ENCODE measurements at places on chromosomes 3 and 15. TPM values are rescaled to one million over a fixed set of nuclear protein-coding genes. Genes with fewer than 3 reads are reported as not detected.
A peak's percentile ranks its signal among the peaks of the same experiment; 100 is the strongest.

Gene TRAT1
- 164 TPM for total RNA-seq

Gene STAC
- not detected for total RNA-seq

Gene GOLGA8H
- not detected for total RNA-seq

Gene ATP13A3
- 57.6 TPM for total RNA-seq

Gene LRRC15
- total RNA-seq: not detected

Gene EPM2AIP1
- total RNA-seq: 47.0 TPM

DNA sequence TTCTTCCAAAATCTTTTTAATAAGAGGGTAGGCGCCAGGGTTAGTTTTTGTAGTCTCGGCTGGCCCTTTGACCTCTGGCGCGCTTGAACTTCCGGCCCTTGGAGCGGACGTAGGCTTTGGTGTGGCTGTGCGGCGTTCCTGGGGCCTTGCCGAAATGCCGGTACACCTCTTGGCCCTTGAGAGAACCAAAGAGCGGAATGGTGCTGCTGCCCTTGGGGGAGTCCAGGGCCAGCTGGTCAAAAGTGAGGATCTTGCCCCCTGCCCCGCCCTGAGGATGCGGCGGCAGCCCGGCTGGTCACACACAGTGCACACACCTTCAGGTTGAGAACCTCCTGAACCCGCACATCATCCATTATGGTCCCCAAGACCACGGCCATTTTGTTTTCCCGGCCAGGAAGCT is 20.0 kb upstream of the CHRNB4 start:
- H3K36me3 ChIP-seq: no peaks in the 10 kb centered on the region
- DNase-seq: no peak
- no peaks in the 10 kb centered on the region for H3K27me3 ChIP-seq
- no peak overlapping the region for H3K27ac ChIP-seq
- H3K4me1 ChIP-seq: no peaks in the 10 kb centered on the region

DNA sequence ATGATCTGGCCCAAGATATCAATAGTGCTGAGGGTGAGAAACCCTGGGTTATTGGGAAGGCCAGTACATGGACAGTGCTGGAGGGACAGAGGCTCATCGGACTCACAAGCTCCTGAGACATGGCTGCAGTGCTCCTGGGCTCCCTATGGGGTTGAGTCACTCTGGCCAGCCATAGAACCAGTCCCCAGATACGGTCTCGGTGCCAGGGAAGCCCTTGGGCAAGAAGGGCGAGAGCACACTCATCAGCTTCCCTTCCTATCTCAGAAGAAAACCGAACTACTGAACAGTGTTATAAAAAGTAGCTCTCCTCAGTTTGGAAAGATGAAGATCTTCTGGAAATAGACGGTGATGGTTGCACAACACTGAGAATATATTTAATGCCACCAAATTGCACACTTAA is 34.4 kb downstream of the POC1A start:
- no peaks in the 10 kb centered on the region for H3K4me1 ChIP-seq
- no peak overlapping the region for H3K4me3 ChIP-seq
- H3K36me3 ChIP-seq: no peaks in the 10 kb centered on the region

DNA sequence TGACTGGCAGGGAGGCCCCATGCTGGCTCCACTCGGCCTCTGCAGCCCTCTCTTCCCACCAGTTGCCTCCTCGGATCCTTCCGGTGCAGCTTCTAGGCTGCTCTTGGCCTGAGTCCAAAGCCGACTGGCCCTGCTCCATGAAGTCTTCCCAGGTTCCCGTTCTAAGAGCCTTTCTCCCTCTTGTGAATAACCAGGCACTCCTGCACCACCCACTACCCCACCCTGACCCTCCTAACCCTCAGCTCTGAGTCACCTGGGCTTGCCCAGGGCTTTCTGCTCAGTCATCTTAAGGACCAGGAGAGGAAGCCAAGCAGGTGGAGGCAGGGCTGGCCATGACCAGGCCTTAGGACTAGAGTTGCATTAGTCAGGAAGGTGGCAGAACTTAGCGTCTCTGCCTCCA is 28.1 kb upstream of the CNBP start:
- H3K36me3 ChIP-seq: no peaks in the 10 kb centered on the region
- H3K4me3 ChIP-seq: no peak overlapping the region
- H3K4me1 ChIP-seq: no peaks in the 10 kb centered on the region
- no peaks in the 10 kb centered on the region for H3K27me3 ChIP-seq
- H3K27ac ChIP-seq: no peak overlapping the region

- no peaks in the 10 kb centered on the region for H3K36me3 ChIP-seq
- no peak for DNase-seq
- peaks cover 7% of the 10 kb centered on the region for H3K27me3 ChIP-seq
- no peak overlapping the region for H3K27ac ChIP-seq
Observed at GRCh38 chr15:66842710-66843441, 140.8 kb downstream of the SMAD6 start.

- no peaks in the 10 kb centered on the region for H3K27me3 ChIP-seq
- no peak overlapping the region for H3K4me3 ChIP-seq
- H3K4me1 ChIP-seq: no peaks in the 10 kb centered on the region
- no peak overlapping the region for H3K27ac ChIP-seq
Observed at GRCh38 chr15:47741082-47741481, 23.8 kb downstream of the SEMA6D start.

- H3K27ac ChIP-seq: no peak overlapping the region
- DNase-seq: no peak
- no peak overlapping the region for H3K4me3 ChIP-seq
- H3K4me1 ChIP-seq: no peaks in the 10 kb centered on the region
- H3K36me3 ChIP-seq: no peaks in the 10 kb centered on the region
Observed at GRCh38 chr15:52765785-52766184, 24.4 kb downstream of the ONECUT1 start.

GRCh38 chr15:81038975-81039607 is 38.4 kb downstream of the TLNRD1 start:
- no peak for DNase-seq
- H3K27ac ChIP-seq: no peak overlapping the region
- H3K36me3 ChIP-seq: no peaks in the 10 kb centered on the region
- H3K4me1 ChIP-seq: peaks cover 9% of the 10 kb centered on the region

GRCh38 chr15:68695061-68695595 is 116.3 kb downstream of the CORO2B start:
- no peak overlapping the region for H3K4me3 ChIP-seq
- H3K36me3 ChIP-seq: no peaks in the 10 kb centered on the region
- DNase-seq: no peak
- no peak overlapping the region for H3K27ac ChIP-seq
- no peaks in the 10 kb centered on the region for H3K27me3 ChIP-seq

- peaks cover 41% of the 10 kb centered on the region for H3K4me1 ChIP-seq
- no peaks in the 10 kb centered on the region for H3K36me3 ChIP-seq
- peak; percentile 9 for DNase-seq
Observed at GRCh38 chr3:194397757-194398312, 1.2 kb downstream of the GP5 start.

DNA sequence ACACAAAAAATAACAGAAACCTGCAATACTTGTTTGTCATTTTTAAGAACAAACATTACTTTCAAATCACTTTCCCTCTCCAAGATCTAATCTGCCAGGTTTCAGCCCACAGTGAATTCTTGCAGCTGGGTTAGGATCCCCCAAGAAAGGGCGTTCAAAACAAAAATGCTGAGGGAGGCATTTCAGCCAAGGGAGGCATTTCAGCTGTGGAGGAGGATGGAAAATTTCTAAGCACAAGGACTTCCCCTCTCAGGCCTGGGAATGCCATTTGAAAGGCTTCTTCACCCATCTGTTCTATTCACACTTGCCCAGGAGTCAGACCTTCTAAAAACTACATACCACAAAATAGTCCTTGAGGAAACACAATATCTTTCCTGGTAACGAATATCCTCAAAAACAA is 69.1 kb downstream of the P3H2 start:
- DNase-seq: no peak
- no peak overlapping the region for H3K4me3 ChIP-seq
- no peaks in the 10 kb centered on the region for H3K36me3 ChIP-seq
- H3K27ac ChIP-seq: no peak overlapping the region
- H3K4me1 ChIP-seq: no peaks in the 10 kb centered on the region

GRCh38 chr15:67521783-67522568 is 1.0 kb downstream of the C15orf61 start:
- H3K27ac ChIP-seq: peak overlapping the region; percentile 70
- H3K36me3 ChIP-seq: no peaks in the 10 kb centered on the region
- peak; percentile 16 for DNase-seq
- H3K4me1 ChIP-seq: peaks cover 33% of the 10 kb centered on the region
- peak overlapping the region; percentile 93 for H3K4me3 ChIP-seq

DNA sequence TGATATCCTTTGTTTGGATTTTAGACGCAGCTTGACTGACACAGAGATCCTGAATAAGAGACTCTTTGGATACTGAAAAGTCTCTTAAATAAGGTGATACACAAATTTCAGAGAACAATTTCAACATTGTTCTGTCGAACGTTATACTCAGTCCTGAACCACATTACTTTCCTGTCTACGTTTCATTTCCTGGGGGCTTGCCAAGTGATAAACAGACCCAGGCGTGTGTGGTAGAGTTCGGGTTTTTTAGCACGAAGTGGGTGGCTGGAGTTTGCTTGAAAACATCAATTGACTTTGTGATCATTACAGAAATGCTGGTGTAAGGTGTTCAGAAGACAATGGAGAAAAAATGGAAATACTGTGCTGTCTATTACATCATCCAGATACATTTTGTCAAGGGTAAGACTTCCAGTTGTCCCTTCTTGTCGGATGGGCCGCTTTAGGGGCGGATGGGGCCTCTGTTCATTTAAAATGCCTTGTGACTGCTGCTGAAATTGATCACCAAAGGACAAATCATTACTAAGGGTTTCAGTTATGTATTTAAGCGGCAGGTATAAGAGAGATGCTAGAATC is at the start of gene CD96:
TSS of gene CD96 (plus strand) at position 287 of the 573 bp plus-strand sequence. CDS start at position 339, 52 bp downstream.
- no peaks in the 10 kb centered on the region for H3K27me3 ChIP-seq
- H3K4me1 ChIP-seq: peaks cover 74% of the 10 kb centered on the region
- peak within 1 kb of the TSS; percentile 71 for H3K4me3 ChIP-seq
- peak within 1 kb of the TSS; percentile 89 for H3K27ac ChIP-seq
- H3K36me3 ChIP-seq: peaks cover 5% of the 10 kb centered on the region

DNA sequence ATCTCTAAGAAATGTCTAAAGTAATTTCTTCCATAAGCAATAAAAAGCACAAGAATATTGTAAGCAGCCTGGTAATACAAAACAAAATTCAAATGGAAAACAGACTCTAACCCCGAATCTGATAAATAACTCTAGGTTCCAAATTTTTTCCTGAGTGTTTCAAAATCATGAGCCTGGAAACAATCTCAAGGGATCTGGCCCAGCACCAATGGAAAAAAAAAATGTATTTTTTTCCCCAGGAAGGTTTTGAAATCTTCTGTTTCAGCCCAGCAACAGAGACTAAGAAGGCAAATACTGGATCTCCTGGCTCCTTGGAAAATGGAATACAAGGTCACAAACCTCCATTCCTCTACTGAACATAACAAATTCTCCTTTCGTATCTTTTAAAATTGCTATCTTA is 13.0 kb downstream of the TBC1D2B start:
- peaks cover 98% of the 10 kb centered on the region for H3K4me1 ChIP-seq
- no peaks in the 10 kb centered on the region for H3K27me3 ChIP-seq

GRCh38 chr15:77426871-77427270 is 6.2 kb downstream of the HMG20A start:
- H3K27me3 ChIP-seq: no peaks in the 10 kb centered on the region
- DNase-seq: no peak
- no peaks in the 10 kb centered on the region for H3K36me3 ChIP-seq
- H3K4me3 ChIP-seq: no peak overlapping the region
- H3K27ac ChIP-seq: no peak overlapping the region

DNA sequence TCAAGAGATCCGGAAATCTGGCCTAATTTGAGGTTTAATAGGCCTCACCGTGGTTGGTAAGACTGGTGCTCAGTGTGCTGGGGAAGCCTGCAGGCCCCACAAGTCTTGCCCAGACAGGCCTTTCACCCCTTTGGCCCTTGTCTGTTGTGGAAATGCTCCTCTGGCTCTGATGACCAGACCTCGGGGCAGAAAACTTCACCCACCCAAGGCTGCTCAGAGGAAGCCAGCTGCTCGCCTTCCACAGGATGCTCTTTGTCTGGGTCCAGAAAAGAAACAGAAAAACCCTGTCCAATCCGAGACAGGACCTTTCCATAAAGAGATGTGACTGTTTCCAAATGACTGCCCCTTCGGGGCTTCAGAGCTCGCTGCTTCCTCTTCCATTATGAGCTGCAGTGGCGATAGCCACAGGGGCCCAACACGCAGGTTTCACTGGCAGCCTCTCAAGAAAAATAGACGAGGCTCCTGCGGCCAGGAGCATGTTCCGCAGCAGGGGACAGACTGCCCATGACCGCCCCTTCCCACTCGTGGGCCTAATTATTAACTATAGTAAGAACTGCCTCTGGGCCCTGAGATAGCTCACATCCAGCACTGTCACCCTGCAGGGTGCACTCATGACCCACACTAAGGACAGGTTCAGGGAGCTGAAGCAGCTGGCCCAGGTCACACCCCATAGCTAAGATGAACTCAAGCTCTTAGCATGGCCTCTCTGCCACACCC is 6.8 kb upstream of the SNX22 start:
- no peaks in the 10 kb centered on the region for H3K27me3 ChIP-seq
- H3K36me3 ChIP-seq: peaks cover 11% of the 10 kb centered on the region
- H3K4me3 ChIP-seq: no peak overlapping the region
- H3K4me1 ChIP-seq: peaks cover 4% of the 10 kb centered on the region
- H3K27ac ChIP-seq: no peak overlapping the region
- no peak for DNase-seq

- no peaks in the 10 kb centered on the region for H3K27me3 ChIP-seq
- H3K36me3 ChIP-seq: no peaks in the 10 kb centered on the region
- H3K27ac ChIP-seq: no peak overlapping the region
Observed at GRCh38 chr3:177220136-177220974, 23.1 kb upstream of the TBL1XR1 start.

All from CD4-positive, alpha-beta memory T cell (primary cell).